Activated gamma-delta T cell treated with anti-CD3 and anti-CD28 coated beads, Interleukin-2, amount 50 U/mL, for 16 hours (primary cell): ENCODE measurements at places on chromosomes 6 and 20.

GRCh38 chr6:44976677-44977641 lies 351.2 kb upstream of the RUNX2 start:
- no peak for DNase-seq

DNA sequence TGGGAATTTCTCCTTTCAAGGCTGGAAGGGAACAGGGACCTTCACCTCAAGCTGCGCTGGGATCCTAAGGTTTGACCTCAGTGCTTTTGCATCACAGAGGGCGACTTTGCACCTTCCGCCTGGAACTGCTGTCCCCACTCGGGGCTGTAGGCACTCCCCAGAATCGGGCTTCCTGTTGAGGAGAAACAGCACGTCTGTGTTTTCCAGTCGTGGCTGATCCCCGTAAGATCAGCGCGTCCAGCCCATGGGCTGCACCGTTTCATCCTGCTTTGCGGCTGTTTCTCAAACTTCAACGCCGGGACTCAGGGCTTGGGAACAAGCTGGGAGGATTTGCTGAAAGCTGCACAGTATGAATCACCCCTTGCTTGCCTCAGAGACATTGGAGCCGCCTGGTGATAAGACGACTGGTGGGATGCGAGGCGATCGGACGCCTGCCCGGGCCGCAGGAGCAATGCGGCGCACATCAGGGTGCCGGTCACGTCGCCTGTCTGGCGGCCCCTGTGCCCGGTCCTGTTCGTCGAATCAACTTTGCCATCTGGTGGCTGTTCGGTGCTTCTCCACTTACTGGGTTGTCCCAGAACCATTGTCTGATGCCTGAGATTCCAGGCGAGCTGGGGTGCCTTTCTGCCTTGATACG lies 53.6 kb upstream of the FRMD1 start:
- no peak for DNase-seq

DNA sequence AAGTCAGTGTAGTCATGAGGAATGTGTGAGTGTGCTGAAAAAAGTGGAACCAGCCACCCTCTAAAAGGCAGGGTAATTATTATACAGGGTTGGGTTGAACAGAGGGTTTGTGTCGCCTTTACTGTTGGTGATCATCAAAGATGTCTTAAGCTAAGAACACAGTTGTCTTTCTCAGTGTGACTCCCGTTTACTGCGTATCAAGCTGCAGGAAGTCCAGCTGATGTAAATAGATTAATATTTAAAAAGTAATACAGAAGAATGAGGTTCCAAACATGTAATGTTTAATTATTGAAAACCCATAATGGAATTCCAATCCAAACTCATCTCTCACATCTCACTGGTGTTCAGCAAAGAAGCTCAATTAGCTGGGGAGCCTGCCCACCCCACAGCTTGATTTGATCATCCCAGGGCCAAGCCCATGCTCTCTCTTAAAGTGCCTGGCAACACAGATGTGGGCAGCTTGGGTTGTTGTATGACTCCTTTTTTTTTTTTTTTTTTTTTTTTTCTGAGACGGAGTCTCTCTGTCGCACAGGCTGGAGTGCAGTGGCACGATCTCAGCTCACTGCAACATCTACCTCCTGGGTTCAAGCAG lies 127.5 kb downstream of the SOBP start:
- no peak for DNase-seq

DNA sequence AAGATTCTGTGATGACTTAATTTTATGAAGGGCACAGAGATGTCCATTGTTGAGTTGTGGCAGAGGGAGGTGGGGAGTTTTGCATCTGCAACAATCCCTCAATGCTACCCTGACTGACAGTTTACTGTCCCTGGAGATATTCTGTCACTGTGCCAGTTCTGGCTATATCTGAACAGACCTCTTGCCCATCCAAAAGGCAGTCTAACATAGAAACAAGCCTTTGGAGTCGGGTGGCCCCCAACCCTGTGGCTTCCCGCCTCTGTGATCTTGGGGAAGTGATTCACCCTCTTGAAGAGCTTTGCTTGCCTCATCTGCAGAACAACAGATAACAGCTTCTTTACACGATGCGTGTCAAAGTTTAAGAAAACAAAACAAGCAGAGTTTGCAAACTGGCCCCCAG lies 3.8 kb upstream of the E2F1 start:
- peak; percentile 58 for DNase-seq

- DNase-seq: no peak
Measured at GRCh38 chr6:28808383-28808782, 115.4 kb downstream of the TRIM27 start.

GRCh38 chr6:19757036-19757435 lies 80.1 kb upstream of the ID4 start:
- no peak for DNase-seq

GRCh38 chr6:43271944-43272343 lies 26.1 kb upstream of the SLC22A7 start:
- no peak for DNase-seq

DNA sequence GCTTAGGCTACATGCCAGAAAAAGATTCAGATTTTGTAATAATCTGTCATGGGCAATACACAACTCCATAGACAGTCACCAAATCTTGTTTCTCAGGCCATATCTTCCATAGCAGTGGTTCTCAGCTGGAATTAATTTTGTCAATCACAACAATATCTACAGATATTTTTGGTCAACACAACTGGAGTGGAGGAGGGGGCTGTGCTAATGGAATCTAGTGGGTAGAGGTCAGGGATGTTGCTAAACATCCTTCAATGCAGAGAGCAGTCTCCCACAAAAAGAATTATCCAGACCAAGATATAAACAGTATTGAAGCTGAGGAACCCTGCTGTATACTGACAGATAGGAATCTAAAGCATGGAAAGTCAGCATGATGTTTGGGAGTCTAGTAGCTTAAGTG lies 174.6 kb downstream of the UBE3D start:
- DNase-seq: no peak

GRCh38 chr20:17630151-17630805 lies 51.8 kb downstream of the RRBP1 start:
- DNase-seq: no peak

DNA sequence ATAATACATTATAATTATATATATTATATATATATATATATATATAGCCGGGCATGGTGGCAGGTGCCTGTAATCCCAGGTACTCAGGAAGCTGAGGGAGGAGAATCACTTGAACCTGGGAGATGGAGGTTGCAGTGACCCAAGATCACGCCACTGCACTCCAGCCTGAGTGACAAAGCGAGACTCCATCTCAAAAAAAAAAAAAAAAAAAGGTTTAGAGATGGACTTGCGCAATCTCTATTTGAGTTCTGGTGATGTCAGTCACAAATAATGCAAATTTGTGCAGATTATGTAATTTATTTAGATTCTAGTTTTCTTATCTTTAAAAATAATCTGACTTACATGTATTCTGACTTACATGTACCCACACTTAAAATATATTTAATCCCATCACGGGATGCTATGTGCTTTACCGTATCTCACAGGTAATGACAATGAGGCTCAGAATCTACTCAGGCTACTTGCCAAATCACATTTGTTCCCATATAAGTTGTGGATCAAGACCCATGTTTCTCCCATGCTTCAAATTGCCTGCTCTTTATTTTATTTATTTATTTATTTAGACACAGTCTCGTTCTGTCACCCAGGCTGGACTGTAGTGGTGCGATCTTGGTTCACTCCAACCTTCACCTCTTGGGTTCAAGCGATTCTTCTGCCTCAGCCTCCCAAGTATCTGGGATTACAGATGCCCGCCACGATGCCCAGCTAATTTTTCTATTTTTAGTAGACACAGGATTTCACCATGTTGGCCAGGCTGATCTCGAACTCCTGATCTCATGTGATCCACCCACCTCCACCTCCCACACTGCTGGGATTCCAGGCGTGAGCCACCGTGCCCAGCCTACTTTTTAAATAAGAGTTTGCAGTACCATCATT lies 7.6 kb upstream of the UST start:
- DNase-seq: no peak

GRCh38 chr20:24465730-24466129 lies 3.7 kb upstream of the SYNDIG1 start:
- DNase-seq: no peak

- no peak for DNase-seq
Measured at GRCh38 chr6:13511913-13512717, 24.7 kb upstream of the GFOD1 start.

DNA sequence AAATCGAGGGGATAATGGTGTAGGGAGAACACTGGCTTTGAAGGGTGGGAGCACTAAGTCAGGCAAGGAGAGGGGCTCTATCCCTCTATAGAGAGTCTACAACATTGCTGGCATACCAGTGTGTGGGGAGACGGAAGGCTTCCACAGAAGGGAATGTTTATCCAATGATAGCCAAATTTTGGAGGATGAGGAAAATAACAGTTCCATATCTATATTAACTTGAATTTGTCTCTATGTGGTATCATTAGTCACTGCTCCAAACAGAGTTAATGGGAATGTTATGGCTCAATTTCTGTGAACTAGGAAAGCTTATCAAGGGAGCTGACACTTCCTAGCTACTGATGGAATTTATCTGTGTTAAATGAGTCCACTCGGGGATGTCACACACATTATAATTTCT lies 208.9 kb upstream of the PHACTR1 start:
- no peak for DNase-seq

- DNase-seq: no peak
Measured at GRCh38 chr6:41771058-41771983, 8.4 kb downstream of the FRS3 start.

GRCh38 chr6:80015839-80016435 lies 11.5 kb downstream of the TTK start:
- DNase-seq: no peak

- DNase-seq: no peak
Measured at GRCh38 chr6:26032340-26033084, 54.7 kb upstream of the HFE start.

- no peak for DNase-seq
Measured at GRCh38 chr6:17417817-17418216, 24.4 kb downstream of the CAP2 start.

DNA sequence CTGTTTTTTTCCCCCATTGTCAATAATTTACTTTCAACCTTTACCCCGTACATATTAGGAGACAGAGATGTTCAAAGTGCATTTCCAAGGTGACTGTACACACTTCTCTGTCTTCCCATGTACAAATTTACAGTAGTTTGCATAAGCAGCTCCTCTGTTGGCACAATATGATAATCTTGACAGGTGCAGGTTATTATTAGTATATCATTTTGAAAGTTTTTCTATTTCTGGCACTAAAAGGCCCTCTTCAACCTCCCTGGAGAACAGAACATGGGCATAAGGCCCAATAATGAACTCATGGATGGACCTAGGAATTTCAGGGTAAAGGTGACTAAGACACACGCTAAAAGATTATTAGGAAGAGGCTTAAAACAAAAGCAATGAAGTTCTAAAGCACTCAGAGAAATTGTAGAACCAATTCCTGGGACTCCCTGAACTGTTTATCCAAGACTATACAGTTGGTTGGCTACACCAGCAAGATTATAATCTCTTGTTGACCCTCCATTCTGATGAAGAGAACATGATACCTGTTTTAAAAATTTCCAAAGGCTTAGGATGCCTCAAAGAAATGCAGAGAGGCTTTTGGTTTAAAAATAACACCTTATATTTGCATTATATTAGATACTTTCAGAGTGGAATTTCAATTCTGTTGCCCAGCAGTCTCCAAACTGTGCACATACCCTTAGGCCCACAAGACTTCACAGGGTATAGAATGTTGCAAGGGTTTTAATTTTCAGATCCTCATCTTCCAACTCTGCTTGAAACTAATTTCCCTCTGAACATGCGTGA lies 1.1 kb downstream of the AIG1 start:
- no peak for DNase-seq

- DNase-seq: no peak
Measured at GRCh38 chr20:31823360-31824124, 4.4 kb downstream of the MYLK2 start.

DNA sequence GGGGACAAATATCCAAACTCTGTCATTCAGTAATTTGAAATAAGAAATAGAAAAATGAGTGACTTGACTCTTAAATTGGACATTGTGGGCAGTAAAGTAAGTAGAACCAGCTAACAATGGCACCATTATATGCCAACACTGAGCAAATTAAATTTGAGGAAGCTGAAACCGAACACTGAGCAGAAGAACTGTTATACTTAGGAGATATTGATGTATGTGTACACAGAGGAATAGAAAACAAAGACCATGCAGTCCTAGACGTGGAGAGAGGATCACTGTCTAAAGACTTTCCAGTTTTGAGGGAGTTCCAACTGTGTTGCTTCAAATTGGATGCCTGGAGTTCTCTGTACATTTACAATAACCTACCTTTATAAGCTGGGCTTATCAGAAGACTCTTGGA lies 427.0 kb upstream of the EYS start:
- no peak for DNase-seq

DNA sequence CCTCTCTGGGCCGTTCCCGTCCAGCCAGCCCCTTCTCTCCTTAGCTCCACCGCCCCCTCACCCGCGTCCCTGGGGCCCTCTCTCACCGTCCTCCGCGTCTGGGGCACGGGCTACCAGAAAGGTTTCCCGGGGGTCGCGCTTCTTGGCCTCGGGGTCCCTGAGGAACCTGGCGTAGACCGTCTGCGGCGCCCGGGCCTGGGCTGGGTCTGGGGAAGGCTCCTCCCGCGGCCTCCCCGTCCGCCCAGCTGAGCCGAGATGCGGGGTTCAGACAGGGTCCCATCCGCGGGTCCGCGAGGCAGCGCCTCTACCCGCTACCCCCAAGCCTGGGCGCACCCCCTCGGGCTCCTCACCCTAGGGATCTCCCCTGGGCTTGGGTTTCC lies 1.1 kb downstream of the TULP1 start:
- no peak for DNase-seq

DNA sequence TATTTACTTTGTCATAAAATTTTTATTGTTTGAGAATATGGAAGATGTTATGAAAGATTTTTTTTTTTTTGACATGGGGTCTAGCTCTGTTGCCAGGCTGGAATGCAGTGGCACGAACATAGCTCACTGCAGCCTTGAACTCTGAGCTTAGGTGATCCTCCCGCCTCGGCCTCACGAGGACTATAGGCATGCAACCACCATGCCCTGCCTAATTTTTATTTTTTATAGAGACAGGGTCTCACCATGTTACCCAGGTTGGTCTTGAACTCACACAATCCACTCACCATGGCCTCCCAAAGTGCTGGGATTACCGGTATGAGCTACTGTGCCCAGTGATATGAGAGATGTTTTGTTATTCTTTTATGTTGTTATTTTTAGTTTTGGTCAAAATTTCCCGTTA lies 295.8 kb downstream of the TBC1D7 start:
- DNase-seq: no peak

DNA sequence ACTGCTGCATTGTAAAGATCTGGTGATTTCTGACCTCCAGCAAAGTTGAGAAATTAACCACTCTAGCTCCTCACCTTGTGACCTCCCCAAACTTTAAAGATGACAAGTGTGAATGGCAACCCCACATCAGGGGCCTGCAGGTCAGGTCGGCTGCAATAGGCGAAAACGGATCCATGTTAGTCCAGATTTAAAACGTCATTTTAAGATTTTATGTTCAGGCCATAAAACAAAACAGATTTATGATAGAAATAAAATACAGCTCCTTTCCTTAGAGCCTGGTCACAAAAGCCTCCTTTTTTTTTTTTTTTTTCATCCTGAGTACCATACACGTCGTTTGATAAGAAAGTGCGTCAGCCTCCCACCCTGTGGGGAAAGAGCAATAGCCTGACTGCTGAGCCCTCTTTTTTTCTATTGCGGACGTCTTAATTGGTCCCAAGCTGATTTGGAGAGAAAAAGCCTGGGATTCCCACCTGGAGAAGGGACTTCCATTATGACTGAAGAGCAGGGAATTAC lies 519.2 kb upstream of the NOX3 start:
- DNase-seq: no peak
